ENCODE measurements at places on chromosomes 4 and X.

- DNase-seq, result no peak
These were observed 65.3 kb downstream of the PALLD start for GRCh38 chr4:168562041-168562571.

GRCh38 chrX:72358313-72358712, 52.6 kb upstream of the CITED1 start:
- no peak for DNase-seq

DNA sequence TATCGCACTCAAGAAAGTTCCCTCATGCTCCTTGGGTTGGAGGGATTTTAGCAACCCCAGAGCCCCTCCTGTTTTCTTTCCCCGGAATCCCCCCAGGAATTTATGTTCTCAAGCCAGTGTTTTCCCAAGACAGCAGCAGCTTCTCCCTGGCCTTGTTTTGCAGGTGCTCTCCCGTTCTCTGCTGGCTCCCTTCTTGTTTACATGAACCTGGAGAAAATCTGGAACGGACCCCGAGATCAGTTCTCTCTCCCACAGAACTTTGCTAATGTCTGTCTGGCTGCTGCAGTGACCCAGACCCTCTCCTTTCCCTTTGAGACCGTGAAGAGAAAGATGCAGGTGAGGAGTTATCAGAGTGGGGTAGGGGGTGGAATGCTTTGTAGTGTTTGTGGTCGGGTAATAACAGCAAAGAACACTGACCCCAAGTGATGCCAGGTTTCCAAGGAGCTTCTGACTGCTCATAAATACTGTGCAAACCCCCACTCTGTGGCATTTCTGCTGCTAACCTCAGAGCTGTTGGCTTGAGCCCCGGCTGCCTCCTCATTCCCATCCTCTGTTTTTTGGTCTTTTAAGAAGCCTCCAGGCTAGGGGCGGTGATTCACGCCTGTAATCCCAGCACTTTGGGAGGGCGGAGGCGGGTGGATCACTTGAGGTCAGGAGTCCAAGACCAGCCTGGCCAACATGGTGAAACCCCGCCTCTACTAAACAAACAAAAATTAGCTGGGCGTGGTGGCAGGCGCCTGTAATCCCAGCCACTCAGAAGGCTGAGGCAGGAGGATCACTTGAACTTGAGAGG, 11.1 kb downstream of the SLC25A43 start:
- no peak for DNase-seq

GRCh38 chr4:95857761-95858160, 17.9 kb downstream of the PDHA2 start:
- DNase-seq, result no peak

DNA sequence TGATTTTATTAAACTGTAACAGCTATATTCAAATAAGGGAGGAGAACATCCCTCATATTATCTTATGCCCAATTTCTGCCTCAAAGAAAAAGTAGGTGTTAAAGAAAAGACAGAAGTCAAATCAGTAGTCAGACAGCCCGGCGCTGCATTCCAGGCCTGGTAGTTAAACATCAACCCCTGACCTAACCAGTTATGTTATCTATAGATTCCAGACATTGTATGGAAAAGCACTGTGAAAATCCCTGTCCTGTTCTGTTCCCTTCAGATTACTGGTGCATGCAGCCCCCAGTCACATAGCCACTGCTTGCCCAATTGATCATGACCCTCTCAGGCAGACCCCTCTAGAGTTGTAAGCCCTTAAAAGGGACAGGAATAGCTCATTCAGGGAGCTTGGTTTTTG, 269.9 kb upstream of the GALNT7 start:
- DNase-seq, result no peak

DNA sequence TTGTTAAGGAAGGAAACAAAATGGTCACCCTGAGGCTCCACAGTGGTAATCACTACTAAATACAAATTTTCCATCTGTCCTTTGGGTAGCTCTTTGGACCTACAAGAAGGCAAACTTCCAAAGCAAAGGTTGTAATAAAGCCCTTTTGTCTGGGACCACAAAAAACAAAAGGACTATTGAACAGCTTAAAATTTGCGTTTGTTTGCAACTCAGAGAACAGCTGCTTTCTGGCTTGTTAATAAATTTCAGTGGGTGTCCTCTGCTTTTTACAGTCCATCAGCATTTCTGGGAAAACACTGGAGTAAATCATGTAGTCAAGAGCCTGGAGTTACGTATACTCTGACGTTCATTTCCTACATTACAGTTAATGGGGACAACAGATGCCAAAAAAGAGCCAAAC, 439.7 kb upstream of the DIAPH2 start:
- DNase-seq, result no peak
